Activated naive CD4-positive, alpha-beta T cell treated with anti-CD3 and anti-CD28 coated beads, Interleukin-2, amount 50 U/mL, for 16 hours (primary cell): ENCODE measurements at places on chromosomes 1 and 21.
A peak's percentile ranks its signal among the peaks of the same experiment; 100 is the strongest.

DNA sequence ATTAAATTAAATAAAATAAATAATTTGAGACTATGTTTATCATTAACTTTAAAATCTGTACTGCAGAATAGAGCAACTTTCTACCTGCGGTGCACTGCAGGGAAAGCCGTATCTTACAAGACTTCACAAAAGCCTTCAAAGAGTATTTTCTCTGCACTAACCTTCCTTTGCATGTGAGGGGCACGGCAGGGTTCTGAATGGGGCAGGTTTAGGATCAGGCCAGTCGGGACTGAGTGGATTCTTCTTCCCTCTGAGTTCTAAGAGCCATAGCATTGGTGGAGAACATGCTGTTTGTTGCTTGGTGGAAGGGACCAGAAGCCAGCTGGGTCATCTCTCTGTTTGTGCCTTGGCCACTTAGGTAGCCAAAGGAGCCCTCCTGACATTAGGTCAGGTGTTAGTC is 55.2 kb upstream of the LGALS8 start:
- DNase-seq, result no peak

GRCh38 chr1:2248127-2248826 is 20.2 kb downstream of the SKI start:
- DNase-seq, result no peak

- no peak for DNase-seq
These were observed 47.8 kb downstream of the VCAM1 start for GRCh38 chr1:100767176-100767890.

GRCh38 chr1:174743654-174744561 is 255.8 kb upstream of the CACYBP start:
- DNase-seq, result no peak

GRCh38 chr1:244429818-244430217 is 21.9 kb downstream of the ADSS2 start:
- no peak for DNase-seq

- no peak for DNase-seq
These were observed 9.1 kb downstream of the SGIP1 start for GRCh38 chr1:66542811-66543767.

DNA sequence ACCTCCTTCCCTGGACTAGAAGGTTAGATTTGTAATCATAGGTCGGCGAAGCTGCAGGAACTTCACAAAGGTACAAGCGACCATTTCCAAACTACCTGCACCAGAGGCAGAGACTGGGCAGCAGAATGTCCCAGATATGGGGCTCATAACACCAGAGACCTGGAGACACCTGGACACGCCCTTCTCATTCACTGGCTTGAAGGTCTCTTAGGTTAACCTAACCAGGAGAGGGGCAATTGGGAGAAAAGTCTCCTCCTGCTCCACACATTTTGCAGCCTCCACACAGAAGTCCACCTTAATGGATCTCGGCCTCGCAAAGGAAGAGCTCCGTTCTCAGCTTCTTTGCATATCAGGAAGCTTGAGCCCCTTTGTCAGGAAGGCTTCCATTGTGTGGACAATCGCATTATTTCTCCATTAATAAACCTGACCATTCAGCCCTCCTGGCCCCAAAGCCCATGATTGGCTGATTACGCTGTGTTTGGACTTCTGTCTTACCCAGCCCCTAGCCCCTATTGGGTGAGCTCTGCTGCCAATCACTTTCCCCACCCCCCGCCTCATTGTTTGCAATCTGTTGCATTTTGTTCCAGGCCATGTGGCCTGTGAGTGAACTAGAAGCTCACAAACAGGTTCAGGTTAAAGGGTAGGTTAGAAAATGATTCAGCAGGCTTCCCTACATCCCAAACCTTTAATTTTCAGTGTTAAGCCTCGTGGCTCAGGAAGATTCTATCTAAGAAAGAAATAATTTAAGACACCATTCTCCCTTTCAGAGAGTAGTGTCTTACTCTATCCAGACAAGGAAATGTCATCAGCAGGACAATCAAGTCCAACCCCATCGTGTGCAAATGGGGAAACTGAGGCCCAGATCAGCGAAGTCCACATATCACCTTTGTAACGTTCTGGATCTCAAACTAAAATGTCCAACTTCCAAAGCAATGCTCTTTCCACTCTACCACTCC is 2.8 kb downstream of the MYCL start:
- DNase-seq, result no peak

- no peak for DNase-seq
These were observed 99.8 kb upstream of the HOOK1 start for GRCh38 chr1:59714966-59715365.

DNA sequence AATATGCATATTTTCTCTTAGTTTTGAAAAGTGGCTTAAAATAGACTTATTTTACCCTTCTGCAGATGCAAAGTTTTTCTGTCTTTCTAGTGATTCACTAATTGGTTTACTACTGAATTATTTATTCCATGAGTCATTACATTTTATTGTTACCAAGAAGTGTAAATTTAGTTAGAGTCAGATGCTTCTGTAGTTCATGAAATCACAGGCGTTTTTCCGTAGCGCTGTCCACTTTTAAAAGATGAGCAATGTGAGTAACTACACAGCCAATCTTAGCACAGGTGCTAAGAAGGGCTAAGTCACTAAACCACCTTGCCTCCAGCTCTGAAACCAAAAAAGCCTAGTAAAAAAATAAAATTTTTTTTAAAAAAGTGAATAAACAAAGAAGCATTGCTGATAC is 24.7 kb downstream of the RGS13 start:
- no peak for DNase-seq

DNA sequence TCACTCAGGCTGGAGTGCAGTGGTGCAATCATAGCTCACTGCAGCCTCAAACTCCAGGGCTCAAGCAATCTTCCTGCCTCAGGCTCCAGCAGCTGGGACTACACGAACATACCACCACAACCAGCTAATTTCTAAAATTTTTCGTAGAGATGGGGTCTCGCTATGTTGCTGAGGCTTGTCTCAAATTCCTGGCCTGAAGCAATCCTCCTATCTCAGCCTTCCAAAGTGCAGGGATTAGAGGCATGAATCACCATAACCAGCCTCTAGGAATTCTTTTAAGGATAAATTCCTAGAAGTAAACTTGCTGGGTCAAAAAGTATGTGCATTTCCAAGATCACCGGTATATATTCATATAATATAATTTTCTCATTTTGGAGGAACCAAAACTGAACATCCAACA is 17.6 kb upstream of the HUNK start:
- no peak for DNase-seq

GRCh38 chr1:107609808-107610207 is 355.2 kb downstream of the VAV3 start:
- no peak for DNase-seq

GRCh38 chr1:117633068-117633345 is 27.2 kb downstream of the TENT5C start:
- DNase-seq, result no peak

- no peak for DNase-seq
These were observed 255.9 kb downstream of the FAF1 start for GRCh38 chr1:50704126-50704525.

GRCh38 chr1:98794196-98794886 is 132.8 kb downstream of the SNX7 start:
- DNase-seq, result peak; percentile 42

GRCh38 chr1:109786112-109786480 is 22.4 kb upstream of the EPS8L3 start:
- peak; percentile 1 for DNase-seq

- peak; percentile 1 for DNase-seq
These were observed 49.1 kb downstream of the WNT9A start for GRCh38 chr1:227898502-227899140.

DNA sequence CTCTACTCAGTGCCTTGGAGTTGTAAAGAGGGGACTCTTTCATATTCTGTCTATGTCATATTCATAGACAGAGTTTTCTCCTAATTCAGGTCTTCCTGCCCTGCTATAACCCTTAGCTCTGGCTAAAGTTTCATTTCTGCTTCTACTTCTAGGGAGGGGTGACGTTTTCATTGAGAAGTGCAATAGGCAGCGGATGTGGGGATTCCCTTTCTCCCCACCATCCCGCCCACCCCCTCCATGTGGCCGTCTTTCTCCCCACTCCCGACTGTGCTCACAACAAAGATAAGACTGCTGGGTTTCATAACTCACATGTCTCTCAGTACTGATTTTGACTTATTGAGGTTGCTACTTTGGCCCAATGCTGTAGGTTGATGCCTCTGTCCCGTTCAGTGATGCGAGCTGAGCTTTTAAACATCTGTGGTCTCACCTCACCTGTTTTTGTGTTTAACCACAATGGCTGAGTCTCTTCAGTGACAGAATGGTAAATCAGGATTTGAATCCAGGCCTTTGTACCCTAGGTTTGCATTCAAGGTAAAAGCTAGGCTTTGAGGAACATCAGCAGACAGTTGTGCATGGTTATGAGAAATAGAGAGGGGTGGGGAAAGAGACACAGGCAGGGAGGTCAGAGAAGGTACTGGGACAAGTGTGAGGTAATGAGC is 7.8 kb upstream of the KIF14 start:
- no peak for DNase-seq

DNA sequence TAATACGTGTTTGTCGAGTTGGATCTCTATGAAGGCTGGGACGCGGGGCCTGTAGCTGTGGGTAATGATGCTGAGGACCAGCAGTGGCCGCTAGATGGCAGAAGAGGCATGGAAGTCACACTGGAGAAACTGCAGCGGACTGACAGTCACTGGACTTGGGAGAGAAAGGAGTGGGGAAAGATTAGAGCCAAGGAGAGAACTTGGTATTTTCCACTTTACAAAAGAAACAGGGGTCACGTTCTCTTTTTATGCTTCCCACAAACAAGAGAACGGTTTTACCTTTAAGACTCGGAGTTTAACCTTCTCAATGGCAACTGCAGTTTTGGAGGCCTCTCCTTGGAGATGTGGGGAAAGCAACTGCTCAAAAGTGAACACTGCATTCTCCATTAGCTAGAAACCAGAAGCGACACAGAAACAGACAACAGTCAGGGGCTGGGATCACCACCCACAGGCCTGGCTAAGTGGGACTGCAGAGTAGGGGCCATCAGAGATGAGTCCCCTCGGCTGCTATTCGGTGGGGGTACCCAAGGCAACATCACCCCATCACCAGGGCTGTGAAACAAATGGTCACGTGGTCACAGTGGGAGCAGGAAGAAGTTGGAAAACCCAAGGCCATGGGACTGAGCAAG is 51.1 kb upstream of the EDEM3 start:
- DNase-seq, result peak; percentile 78

- DNase-seq, result no peak
These were observed 25.0 kb downstream of the SRSF4 start for GRCh38 chr1:29156543-29157268.
